ENCODE measurements at places on chromosomes 16 and 17. TPM values are rescaled to one million over a fixed set of nuclear protein-coding genes. Genes with fewer than 3 reads are reported as not detected.

- no peaks in the 10 kb centered on the region for H3K4me1 ChIP-seq
- no peaks in the 10 kb centered on the region for H3K36me3 ChIP-seq
- no peak overlapping the region for H3K4me3 ChIP-seq
- H3K27me3 ChIP-seq = no peaks in the 10 kb centered on the region
- no peak for DNase-seq
These were observed 88.2 kb downstream of the XYLT1 start for GRCh38 chr16:17382514-17382913.

GRCh38 chr17:28240688-28241340 lies 78.2 kb upstream of the TMEM97 start:
- H3K4me3 ChIP-seq = no peak overlapping the region
- H3K4me1 ChIP-seq = no peaks in the 10 kb centered on the region
- no peak for DNase-seq
- H3K27ac ChIP-seq = no peak overlapping the region
- no peaks in the 10 kb centered on the region for H3K27me3 ChIP-seq

DNA sequence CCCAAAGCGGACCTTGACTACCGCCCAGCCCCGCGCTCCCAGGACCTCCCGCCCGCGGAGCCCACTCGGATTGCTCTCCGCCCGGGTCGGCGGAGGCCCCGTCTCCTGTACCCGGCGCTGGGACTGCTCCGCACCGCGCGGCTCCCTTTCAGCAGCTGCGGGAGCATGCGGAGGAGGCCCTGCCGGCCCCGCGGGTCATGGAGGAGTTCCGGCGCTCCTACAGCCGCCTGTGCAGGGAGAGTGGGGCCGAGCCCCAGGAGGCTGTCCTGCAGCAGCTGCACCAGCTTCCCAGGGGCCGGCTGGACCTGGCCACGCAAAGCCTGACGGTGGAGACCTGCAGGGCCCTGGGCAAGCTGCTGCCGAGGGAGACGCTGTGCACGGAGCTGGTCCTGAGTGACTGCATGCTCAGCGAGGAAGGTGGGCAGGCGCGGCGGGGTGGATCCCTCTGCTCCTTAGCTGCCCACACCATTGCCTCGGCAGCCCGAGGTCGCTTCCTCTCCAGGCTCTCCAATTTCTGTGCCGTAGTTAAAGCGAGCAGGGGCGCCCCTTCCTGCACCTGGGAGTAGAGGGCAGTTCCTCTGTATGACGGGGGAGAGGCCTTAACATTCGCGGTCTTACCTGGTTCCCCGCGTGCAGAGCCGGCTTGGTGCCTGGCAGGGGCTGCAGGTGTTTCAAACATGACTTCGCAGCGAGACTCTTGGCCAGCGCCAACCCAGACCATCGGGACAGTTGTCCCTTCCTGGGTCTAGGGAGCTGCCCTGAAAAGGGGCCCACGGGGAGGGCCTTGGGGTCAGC lies 539 bp downstream of the LRRC45 start:
- H3K4me3 ChIP-seq = peak overlapping the region; percentile 32
- no peak overlapping the region for H3K27ac ChIP-seq
- no peaks in the 10 kb centered on the region for H3K36me3 ChIP-seq

DNA sequence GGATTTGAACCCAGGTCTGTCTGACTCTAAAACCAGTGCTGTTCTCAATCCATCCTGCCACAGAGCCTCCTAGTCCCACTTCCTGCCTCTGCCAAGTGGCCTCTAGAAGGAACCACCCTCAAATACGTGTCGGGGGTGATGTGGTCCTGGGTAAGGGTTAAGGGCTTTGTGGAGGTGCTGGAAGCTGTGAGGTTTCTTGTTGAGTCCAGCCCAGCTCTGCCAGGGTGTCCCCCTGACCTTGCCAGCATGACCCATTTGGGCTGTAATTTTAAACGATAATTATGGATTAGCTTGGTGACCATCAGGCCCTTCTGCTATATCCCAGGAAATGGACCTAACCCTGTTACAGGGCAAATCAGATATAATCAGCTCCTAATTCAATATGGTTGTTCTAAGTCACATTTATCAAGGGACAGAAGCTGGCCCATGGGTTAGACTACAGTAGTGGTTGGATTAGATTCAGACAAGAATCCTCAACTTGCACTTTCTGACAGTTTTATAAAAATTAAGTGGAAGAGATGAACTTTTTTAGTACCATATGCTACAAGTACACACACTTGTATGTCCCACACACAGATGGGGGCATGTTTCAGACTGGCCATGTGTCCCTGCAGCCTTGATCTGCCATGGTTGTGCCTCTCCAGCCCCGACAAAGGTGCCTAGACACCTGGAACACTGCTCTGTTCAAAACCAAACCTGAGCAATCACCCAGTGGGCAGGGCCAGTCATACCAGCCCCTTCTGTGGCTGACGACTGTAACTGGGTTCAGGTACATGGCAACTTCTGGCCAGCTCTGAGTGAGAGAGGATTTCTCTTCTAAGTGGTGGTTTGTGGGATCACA lies 48.0 kb downstream of the SMPD3 start:
- no peak overlapping the region for H3K4me3 ChIP-seq
- H3K4me1 ChIP-seq = peaks cover 17% of the 10 kb centered on the region
- no peak overlapping the region for H3K27ac ChIP-seq
- H3K36me3 ChIP-seq = no peaks in the 10 kb centered on the region

C1QTNF1 gene
- not detected for polyA plus RNA-seq
